ENCODE measurements at places on chromosomes 11 and 22. TPM values are rescaled to one million over a fixed set of nuclear protein-coding genes. Genes with fewer than 3 reads are reported as not detected.

GAL3ST3 gene
- total RNA-seq = not detected

CHRDL2 gene
- total RNA-seq = 2.5 TPM

BTG4 gene
- total RNA-seq = 1.2 TPM

GDPD4 gene
- not detected for total RNA-seq

MS4A6E gene
- total RNA-seq = not detected

HEPN1 gene
- not detected for total RNA-seq

GRCh38 chr11:73342633-73343032 lies 33.6 kb upstream of the RELT start:
- no peak for DNase-seq

DNA sequence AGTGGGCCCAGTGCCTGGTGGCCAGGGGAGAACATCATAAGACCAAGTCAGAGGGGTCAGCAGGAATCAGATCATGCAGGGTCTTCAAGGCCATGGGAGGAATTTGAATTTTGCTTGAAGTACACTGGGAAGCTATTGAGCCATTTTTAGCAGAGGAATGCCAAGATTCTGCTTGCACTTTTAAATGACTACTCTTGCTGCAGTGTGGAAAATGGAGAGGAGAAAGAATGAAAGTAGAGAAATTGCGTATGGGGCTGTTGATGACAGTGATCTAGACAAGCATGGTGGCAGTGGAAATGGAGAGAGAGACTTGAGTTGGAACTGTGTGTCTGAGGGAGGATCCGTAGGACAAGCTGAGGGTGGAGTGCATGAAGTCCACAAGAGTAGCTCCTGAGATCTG lies 128.1 kb downstream of the WNT7B start:
- DNase-seq = no peak

DNA sequence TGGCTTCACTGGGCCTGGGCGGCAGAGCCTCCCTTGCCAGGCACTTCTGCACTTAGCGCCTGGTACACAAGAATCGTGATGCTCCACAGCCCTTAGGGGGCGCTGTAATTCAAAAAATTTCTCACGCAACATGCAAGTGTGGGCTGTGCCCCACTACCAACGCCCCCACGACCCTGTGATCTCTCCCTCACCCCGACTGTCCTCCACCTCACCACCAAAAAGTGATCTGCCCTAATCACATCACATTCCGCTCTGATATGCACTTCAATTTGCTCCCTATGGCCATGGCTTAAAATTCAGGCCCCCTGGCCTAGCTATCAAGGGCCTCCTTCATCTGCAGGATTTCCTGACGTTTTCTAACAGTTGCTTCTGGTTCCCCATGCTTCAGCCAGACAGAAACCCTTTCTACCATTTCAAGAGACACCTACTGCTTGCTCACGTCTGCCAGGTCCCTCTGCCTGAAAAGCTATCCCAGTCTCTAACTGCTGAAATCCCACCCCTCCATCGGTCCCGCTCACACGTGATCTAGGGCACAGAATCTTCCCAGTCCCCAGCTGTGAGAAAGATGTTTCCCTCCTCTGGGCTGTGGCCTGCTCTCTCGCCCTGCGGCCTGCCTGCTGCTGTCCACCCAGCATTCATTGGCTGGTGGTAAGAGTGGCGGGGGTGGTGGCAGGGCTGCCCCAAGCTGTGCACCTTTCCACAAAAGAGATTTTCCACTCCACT lies 27.9 kb upstream of the LRRC32 start:
- DNase-seq = peak; percentile 32

GRCh38 chr11:12280199-12280837 lies 97.1 kb upstream of the PARVA start:
- DNase-seq = peak; percentile 26

DNA sequence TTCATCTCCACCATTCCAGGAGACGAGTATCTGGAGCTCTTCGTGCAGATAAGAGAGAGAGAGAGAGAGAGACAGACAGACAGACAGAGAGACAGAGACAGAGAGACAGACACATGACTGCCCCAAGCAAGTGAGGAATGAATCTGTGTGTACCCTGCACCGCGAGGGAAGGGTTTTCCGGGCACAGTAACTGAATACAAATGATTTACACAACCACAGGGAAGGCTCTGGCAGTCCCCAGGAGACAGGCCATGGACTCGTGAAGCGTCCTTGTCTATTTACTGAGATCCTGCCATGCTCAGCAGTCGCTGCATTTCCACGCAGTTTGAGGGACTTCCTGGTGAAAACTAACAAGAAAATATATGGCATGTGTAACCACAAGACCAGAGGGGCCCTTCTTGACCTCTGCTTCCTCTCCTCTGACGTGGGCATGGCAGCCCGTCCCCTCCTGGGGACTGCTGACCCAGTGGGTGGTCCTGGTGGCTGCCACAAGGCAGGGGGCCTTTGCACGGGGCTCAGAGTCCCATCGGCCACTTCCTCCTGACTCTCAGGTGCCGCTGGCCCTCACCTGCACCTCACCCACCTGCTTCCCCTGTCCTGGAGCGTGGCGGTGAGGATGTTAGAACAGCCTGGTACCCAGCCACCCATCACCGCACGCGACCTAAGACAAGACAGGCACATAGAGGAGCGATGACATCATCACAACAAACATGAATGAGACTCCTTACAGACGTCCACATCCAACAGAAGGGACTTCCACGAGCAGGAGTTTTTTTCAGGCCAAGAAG lies 75.9 kb downstream of the PHF21B start:
- DNase-seq = no peak

DNA sequence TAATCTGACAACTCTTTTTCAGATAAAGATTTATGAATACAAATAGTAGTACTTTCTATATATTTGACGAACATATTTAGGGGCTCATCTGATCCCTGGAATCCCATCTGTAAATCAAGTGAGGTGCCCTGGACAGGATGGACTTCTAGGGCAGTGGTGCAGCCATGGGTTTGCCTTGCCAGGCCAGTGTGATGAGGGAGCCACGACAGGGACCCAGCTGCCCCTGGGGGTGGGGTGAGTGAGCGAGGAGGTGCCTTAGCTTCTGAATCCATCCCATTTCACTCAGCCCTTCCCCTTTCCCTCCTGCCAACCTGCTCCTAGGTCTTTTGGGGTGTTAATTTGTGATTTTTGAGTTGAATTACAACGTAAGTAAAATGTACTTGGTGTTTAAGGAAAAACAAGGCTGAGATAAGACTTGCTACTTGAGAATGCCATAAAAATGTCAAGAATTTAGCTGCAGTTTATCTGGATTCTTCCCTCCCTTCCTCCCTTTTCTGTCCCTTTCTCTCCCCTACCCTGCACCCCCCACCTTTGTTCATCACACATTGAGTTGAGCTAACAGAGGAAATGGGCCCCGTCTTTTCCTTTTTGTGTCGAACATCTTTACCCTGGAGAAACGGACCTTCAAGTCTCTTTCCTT lies 60.8 kb downstream of the PPFIBP2 start:
- DNase-seq = peak; percentile 51

DNA sequence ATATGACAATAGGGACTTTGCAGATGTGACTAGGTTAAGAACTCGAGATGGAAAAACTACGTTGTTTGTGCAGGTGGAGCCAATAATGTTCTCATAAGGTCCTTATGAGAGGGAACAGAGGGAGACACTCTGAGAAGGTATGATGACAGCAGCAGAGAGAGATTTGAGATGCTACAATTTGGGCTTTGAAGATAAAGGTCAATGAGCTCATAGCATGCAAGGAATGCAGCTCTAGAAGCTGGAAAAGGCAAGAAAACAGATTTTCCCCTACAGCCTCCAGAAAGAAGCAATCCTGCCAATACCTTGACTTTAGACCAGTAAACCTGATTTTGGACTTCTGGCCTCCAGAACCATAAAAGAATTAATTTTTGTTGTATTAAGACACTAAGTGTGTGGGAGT lies 21.1 kb downstream of the FAM76B start:
- DNase-seq = no peak

DNA sequence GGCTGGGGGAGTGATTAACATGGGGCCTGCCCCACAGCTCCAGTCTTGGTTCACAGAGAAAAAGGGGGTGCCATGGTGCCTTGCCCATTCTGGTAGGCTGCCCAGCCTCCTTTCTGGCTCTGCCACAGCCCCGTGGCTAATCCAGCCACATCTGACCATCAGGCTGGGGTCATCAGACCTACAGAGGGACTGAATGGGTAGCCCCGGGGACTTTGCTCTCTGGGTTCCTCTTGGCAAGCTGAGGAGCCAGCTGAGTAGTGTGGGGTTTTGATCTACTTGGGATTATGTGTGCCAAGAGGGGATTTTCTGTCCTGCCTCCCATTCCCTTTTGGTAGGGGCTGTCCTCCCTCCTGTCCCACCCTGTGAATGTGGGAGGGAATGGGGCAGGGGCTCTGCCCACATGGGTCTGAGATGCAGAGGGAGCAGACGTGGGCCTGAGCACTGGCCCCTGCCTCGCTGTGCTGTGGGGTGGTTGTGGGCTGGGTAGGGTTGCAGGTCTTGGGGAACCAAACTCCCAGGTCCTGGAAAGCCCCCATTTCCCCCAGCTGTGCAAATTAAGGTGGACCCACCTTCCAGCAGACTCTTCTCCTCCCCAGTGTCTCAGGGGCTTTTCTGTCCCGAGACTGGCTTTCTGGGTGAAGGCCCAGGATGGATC lies 32.0 kb downstream of the CD82 start:
- no peak for DNase-seq

DNA sequence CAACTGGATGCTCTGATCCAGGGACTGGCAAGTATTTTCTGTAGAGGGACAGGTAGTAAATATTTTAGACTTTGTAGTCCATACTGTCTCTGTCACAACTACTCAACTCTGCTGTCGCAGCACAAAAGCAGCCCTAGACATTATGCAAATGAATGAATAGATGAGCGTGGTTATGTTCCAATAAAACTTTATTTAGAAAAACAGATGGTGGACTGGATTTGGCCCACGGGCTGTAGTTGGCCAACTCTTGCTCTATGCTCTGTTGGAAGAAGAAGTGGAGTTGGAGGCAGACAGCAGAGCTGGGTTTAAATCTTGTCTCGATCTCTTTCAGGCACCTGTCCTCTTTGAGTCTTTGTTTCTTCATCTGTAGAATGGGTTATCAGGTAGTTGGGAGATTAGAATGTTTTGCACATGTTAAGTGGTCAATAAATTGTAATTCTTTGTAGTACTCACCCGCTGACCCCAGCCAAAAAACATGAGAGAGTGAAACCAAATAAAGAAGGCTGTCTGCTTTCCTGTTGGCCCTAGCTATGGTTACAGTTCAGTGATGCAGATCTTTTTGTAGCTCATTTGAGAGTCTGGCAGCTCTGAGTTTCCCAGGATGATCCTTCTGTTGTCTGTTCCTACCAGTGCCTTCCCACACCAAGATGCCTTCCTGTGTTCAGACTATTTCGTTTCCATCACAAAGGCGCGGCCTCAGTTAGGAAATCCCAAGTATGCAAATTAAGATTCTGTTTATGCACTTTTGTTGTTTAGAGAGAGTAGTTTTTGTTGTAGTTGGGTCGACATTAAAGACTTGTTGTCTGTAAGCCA lies 198.1 kb upstream of the SEZ6L start:
- no peak for DNase-seq
